Right ventricle myocardium inferior (tissue), 1 donor: ENCODE measurements at places on chromosomes 6 and 20.

DNA sequence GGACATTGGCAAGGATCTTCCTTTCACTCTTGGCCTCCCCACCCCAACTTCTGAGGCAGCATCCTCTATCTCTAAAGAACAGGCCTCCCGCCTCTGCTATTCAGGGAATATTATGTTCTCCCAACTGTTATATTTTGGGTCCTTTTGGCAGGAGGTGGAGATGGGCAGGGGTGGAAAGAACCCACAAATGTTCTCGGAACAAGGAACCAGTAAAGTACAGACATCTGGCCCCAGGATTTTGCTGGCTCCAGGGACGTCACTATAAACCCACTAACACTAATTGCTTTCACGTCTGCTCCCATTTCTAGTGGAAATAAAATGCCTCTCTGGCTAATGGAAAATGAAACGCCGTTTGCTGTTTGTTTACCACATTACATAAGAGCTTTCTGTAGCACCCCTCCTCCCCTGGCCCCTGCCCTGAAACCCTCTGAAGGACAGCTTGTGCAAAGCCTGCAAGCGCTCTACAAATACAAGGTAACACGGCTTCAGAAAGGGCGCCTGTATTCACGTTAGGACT, 77.7 kb upstream of the TBC1D7 start:
- no peak for DNase-seq

DNA sequence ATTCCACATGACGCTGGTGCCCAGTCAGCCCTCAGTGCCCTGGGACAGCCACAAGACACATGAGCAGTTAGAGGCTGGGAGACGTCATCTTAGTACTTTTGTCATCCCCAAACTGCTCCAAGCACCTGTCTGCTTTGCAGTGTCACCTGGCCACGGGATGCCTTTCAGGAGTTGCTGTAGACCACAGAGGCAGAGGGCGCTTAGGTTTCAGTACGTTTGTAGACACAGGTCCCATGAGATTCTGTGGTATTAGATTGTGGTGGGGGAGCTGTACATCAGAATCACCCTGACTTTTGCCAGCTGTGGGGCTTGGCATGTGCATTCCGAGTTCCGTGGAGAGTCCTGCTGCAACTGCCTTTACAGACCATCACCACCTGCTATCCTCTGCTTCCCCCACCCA, 16.7 kb downstream of the MAVS start:
- no peak for DNase-seq

DNA sequence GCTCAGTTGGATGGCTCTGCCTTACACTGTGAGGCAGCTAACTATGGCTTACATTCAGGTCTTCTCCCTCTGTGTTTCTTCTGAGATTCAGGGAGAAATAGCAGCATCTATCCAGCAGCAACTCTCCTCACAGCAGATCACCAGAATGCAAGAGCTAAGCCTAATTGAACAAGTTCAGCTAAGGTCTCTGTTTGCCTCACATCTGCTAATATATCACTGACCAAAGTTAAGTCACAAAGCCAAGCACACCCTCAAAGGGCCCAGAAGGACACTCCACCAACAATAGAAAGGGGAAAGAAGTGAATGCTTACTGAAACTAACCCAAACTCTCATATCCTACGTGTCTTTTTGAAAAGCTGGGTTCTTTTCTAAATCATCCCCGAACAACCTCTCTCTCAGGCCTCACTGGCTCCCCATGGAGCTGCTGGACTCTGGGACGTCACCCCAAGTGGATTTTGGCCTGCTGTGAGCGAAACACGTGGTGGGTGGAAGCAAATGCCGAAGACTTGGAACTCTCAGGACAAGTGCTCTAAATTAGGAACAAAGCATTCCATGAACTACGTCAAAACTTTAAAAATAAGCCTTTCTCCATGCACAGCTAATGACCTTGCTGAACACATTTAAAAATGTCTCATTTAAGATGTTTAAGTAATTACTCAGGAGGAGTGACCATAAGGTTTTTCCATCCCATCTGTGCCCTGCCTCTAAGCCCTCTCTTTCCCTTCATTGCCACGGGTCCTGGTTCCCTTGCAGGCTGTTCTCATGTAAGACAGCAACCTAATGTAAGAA, 167.5 kb upstream of the PLCB4 start:
- DNase-seq: peak; percentile 70

DNA sequence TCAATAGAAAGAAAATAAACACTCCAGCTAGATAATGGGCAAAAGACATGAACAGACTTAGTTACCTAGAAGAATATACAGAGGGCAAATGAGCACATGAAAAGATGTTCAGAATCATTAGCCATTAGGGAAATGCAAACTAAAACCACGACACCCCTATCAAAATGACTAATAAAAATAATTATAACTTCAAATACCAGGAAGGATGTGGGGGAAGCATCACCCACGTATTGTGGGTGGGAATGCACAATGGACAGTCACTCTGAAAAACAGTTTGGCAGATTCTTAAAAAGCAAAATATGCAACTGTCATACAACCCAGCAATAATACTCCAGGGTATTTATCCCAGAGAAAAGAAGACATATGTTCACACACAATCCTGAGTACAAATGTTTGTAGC, 92.6 kb downstream of the DLL1 start:
- no peak for DNase-seq

DNA sequence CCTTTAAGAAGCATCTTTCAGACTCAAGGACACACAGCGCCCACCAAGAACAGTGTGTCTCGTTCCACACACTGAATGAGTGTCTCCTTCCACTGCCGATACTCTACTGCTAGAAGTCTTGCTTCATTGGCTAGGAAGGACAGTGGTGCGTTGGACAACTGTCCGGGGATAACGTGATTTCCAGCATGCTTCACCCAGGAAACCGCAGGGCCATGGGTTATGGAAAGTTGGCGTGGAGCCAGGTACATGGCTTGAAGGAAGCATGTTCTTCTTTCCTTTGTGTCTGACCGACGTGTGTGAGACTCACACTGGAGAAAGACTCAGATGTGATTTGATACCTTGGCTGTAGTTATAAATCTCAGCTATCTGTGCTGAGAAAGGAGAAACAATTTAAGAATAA, 73.2 kb downstream of the SMOC2 start:
- DNase-seq: no peak

- no peak for DNase-seq
These were observed 73.2 kb upstream of the CITED2 start for GRCh38 chr6:139447656-139447975.

DNA sequence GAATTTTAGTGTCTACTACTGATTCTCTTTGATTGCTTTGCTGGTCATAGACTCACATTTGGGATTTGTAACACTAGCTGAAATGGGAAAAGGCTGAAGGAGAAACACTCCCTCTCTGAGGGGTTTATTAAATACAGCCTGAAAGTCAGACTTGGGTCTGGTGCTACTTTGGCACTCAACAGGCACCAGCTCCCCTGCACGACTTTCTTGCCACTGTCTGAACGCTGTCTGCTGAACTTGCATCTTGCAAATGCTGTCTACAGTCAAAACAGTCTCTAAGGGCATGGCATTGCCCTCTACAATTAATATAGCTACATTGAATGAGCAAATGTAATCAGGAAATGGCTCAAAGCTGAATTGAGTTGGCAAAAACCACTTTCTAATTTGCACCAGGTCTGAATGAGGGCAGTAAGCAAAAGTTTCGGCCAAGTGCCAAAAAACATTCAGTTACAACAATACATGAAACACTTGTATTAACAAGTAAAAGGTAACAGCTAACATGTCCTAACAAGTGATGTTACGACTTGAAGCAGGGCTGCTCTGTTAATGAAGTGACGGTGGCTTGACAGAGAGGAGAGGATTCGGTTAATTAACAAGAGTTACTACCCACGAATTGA, 119.5 kb downstream of the FOXC1 start:
- DNase-seq: no peak

DNA sequence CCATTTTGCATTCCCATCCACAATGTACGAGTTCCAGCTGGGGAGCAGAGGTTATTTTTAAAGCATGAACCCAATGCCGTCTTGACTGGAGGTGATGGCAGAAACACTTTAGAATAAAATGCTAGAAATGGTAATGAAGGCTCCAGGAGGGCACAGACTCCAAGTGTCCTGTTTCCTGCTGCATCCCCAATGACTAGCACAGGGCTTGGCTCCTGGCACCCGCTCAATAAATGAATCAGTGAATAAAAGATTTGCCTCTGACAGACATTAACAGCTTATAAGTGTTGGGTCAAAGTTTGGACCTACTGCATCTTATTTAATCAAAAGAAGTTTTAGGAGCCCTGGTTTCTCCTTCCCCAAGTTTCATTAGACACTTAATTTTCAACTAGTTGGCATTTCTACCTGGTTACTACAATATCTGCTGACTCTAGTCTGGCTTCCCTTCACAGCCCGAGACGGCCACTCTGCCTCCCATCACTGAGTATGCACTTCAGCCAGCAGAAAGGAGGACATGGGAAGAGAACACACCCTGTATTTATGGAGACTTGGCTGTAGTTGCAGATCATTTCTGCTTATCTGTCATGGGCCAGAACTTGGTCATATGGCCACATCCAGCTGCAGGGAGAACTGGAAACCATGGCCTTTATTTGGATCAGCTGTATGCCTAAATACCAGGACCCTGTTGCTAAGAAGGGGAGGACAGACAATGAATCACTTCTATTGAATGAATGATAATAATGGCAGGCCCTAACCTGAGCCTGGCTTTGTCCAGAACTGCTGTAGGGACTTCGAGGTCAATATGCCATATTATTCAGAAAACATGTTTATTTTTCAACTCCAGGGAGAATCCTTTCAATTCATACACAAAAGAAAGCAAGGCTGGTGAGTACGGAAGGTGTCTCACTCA, 63.1 kb downstream of the TTI1 start:
- DNase-seq: no peak

- DNase-seq: no peak
These were observed 606.5 kb upstream of the NOX3 start for GRCh38 chr6:156062091-156062563.

GRCh38 chr6:76174722-76175121, 102.3 kb upstream of the IMPG1 start:
- no peak for DNase-seq

DNA sequence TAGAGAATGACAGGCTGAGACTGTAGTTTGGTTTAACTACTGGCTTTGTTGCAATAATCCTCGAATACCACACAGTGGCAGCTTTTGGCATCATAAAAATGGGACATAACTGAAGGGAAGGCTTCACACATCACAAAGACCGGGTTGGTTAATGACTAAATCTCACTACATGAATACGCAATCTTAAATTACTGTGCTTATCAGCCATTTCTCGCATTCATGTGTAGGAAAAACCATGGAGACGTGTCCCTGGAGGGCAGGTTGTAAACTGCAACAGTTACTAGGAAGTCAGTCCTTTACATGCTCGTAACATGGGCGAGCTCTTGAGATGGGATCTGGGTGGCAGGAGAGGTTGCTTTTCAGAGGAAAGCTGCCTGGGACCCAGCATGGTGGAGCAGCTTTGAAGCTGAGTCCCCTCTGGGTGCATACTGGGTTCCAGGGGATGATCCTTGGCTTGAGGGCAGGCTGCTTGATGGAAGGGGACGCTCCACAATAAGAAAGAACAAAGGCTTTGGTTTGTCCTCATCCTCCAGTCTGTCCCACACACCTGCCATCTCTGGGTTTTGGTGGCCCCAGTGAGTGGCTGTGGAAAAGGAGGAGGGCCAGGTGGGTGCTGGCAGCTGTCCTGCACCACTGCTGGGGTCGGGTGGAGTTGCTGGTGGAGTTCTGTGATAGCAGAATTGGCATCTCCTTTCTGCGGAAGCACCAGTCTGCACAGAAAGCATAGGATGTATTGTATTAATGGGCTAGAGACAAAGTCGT, 2.1 kb downstream of the RPS21 start:
- no peak for DNase-seq

DNA sequence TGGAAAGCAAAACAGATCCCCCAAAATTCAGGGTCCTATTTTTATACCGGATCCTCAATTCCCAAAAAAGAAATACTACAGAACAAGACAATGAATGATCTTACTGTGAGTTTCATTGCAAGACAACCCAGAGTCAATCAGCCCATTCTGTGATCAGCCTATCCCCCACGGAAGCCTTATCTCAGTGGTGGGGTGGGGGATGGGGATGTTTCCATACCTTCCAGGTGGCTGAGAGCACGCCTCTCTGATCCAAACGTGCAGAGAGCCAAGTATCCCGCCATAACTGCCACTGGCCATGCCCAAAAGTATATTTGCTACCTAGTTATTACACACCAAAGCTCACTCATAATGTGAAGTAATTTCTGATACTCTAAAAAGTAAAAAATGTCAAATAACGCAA, 15.1 kb downstream of the WFDC2 start:
- DNase-seq: no peak
